ENCODE measurements at places on chromosomes 2 and 18. TPM values are rescaled to one million over a fixed set of nuclear protein-coding genes. Genes with fewer than 3 reads are reported as not detected.

DNPEP gene
- polyA plus RNA-seq: 11.9 TPM

SLC8A1 gene
- polyA plus RNA-seq: 18.7 TPM

BABAM2 gene
- polyA plus RNA-seq: 15.7 TPM

RAB6C gene
- 0.52 TPM for polyA plus RNA-seq

MAIP1 gene
- polyA plus RNA-seq: 47.9 TPM

POTEF gene
- 2.3 TPM for polyA plus RNA-seq

DIS3L2 gene
- 20.0 TPM for polyA plus RNA-seq

CFC1 gene
- polyA plus RNA-seq: 29.9 TPM

IL1F10 gene
- polyA plus RNA-seq: not detected
